ENCODE measurements at places on chromosomes 3 and 15. TPM values are rescaled to one million over a fixed set of nuclear protein-coding genes. Genes with fewer than 3 reads are reported as not detected.

LRRC3B gene
- 1.1 TPM for total RNA-seq

TXNRD3 gene
- 13.2 TPM for total RNA-seq

PPP1R14D gene
- not detected for total RNA-seq

SH3GL3 gene
- 0.99 TPM for total RNA-seq

IQCH gene
- 3.8 TPM for total RNA-seq

FBXL2 gene
- 7.9 TPM for total RNA-seq

SLC28A2 gene
- total RNA-seq, result not detected

LYZL4 gene
- total RNA-seq, result not detected

CPLX3 gene
- not detected for total RNA-seq

DNA sequence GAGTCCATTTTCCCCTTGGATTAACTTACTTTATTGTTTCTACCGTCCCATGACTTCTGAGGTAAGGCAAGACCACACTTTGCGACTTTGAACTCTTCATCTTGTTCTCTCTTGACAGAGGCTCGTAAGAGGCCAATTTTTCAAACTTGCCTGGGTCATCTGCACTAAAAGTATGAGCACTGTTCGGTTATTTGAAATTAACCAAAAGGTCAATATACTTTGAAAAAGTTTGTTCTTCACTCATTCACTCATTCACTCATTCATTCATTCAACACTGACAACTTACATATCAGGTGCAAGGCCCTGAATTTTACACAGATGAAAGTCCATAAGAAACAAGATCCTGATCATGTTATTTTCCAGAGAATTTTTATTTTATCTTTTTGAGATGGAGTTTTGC lies 57.9 kb downstream of the ATP1B3 start:
- DNase-seq, result no peak

DNA sequence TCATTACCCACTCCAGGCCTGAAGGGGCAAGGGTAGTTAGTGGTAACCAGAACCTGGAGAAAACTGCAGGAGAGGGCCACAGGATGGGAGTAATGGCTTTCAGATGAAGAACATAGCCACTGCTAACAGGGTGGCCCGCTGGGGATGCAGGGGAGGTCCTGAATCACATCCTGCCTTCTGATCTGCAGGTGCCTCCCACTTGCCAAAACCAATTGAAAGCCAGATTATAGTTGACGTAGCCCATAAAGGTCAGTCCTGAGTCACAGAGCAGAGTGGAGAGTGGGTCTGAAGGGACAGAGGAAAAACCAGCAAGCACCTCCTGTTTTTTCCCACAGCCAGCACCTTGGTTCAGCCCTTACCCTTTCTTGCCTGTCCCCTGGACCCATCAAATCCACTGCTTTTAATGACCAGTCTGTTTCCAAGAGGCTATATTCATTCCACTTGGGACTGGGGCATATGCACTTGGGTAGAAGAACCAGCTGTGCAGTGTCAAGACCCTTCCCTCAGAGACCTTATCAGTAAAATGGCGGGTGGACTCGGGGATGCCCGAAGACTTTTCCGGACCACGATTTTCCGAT lies 646 bp upstream of the SLC35G2 start:
- peak; percentile 69 for DNase-seq

- DNase-seq, result no peak
Observed at GRCh38 chr15:47300596-47300995, 416.7 kb upstream of the SEMA6D start.

DNA sequence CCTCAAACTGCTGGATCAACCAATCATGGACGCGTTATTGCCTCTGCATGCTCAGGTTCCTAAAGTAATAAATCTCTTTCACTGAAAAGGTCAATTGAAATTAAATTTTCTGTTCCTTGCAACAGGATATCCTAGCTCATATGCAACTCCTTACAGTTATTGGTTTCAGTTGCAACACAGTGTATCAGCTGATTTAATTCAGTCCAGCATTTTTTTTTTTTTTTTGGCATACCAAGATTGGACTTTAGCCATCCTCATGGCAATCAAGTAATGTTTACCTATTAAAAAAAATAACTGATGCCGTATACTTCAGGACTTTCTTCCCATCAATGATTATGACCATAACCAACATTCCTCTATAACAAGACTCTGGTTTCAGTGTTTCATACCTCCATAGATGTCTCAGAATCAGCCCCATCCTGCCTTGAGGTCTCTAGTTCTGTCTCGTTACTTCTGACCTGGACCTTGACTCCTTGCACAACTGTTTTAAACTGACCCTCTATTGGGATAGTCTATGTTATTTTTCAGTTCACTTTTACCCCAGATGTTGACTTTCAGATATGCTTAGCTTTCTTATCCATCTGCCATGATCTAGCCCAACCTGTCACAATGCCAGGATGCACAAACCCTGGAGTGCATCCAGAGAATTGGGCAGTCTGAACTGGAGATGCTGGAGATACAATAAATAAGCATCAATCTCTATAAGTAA lies 265.0 kb upstream of the GADL1 start:
- no peak for DNase-seq

DNA sequence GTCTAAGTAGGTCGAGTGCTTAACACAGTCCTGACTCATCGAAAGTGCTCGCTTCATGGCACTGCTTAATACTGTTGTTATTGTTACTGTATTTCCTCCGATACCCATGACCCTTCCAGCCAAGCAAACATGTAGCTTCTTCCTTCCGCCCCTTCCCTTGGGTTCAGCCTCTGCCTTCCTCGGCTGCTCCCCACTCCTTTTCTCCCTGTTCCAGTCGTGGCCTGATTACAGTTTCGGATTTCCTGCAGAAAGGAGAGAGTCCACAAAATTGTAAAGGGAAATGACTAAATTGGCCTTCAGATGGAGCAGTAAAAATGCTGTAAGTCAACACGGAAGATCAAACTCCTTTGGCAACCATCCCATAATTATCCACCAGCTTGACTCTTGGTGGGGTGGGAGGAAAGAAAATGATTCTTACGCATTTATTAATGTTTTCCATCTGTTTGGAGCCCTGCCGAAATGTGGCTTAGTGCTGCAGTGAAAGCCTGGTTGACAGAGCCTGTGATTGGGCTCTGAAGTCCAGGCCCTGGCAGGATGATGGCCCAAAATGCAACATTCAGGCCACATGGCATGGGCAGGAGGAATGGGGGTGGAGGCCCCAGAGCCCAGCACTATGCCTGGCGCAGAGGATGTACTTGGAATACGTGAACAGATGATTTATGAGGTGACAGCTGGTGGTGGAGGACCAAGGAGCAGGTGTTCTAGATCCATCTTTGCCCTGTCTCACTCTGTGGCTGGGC lies 37.6 kb downstream of the FAM3D start:
- no peak for DNase-seq

GRCh38 chr3:186653984-186654383 lies 11.8 kb upstream of the HRG start:
- DNase-seq, result no peak

GRCh38 chr3:140719841-140720614 lies 42.2 kb downstream of the TRIM42 start:
- DNase-seq, result no peak

GRCh38 chr3:46512191-46512749 lies 14.5 kb downstream of the RTP3 start:
- no peak for DNase-seq

- DNase-seq, result no peak
Observed at GRCh38 chr15:34214135-34214534, 4.2 kb upstream of the KATNBL1 start.

DNA sequence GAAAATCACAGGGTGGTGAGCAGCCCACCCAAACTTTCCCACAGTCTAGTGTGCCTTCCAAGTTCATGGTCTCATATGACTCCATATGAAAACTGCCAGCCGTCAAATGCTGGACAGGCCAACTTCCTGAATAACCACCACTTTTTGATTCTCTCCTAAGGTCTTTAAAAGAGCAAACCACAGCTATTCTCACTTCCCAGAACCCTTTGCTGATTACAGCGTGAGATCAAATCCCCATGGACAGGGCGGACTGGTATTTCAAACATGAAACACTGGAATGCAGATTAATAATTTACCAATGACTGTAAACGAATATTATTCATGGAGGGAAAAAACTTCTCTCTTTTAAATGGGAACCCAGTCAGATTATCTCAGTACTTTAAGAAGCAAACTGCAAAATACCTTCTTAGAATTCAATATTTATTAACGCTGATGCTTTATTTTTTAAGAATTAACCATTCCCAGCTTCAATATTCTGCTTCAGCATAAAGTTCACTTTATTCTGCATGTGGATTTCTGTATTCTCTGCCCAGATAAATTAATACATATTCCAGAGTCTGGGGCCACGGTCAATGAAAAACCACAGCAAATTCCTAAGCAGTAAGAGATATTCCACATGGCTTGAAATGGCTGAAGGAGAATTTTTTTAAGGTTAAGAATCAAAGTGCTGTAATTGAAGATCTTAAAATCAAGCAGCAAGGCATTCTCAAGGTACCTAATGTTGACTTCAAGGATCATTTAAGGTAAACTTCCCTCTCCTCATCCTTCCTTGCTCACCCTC lies 42.9 kb downstream of the MYO1E start:
- DNase-seq, result no peak

Data from sigmoid colon (tissue), 7 donors.